Naive B cell (primary cell): ENCODE measurements at places on chromosomes 16 and 17. TPM values are rescaled to one million over a fixed set of nuclear protein-coding genes. Genes with fewer than 3 reads are reported as not detected.

The CYGB gene
- 0.98 TPM for polyA plus RNA-seq

The SOST gene
- not detected for polyA plus RNA-seq

The GLP2R gene
- not detected for polyA plus RNA-seq

The DHRS7C gene
- not detected for polyA plus RNA-seq

The TAT gene
- polyA plus RNA-seq = 0.07 TPM
